Stimulated activated CD4-positive, alpha-beta T cell treated with anti-CD3 and anti-CD28 coated beads, TNF-alpha, amount 100 ng/mL, for 24 hours (primary cell): ENCODE measurements at places on chromosomes 6 and 20.

GRCh38 chr6:158706369-158706982 lies 56.6 kb downstream of the SYTL3 start:
- no peak for DNase-seq

DNA sequence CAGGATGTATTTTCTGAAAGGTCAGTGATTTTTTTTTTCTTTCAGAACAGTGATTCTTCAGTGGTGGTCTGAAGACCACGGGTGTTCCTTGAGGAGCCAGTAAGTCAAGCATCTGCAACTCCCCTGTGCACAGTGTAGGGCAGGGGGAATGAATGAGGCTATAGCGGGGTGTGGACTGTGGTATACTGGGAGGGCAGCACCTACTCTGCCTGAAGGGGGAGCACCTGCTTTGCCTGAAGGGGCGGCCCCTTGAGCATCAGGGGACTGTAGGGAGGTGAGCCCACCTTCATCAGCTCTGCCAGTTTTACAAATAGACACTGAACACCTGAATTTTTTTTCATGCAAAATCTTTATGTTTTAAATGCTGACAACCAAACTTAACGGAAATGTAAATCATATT lies 77.5 kb upstream of the RIPOR2 start:
- no peak for DNase-seq

GRCh38 chr6:136520517-136520916 lies 29.7 kb downstream of the MAP7 start:
- no peak for DNase-seq

DNA sequence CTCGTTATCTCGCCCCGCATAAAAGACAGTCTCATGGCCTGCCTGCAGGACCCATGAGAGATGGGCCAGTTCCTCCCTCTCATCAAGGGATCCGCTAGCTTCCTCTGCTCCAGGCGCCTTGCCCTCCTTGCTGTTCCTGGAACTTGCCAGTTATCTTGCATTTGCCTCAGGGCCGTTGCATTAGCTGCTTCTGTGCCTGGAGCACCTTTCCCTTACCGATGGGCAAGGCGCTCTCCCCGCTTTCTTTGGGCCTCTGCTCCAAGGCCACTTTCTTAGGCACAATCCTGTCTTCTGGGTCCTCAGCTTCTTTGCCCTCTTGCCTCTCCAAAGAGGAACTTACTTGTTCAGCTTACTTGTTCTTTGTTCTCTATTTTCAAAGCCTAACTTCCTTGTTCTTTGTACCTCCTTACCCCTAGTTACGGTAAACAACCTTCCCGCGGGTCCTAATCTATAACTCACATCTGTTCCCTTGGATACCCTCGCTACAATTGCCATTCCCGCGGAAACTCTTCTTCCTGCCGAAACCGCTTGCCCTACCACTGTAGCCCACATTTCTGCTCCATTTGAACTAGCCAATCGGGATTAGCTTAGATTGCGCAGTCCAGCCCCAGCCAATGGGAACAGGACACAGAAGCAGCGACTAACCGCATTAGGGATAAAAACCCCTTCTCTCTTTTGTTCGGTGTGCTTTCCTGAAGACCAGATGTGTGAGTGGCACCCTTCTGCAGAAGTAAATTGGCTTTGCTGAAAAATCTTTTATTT lies 887 bp upstream of the NSFL1C start:
- DNase-seq: no peak

- peak; percentile 38 for DNase-seq
Observed at GRCh38 chr20:46308258-46309157, at the start of gene CDH22. Gene CDH22 (minus strand): TSS chr20:46308498. CDS start chr20:46251294, 57,204 bp downstream.

- DNase-seq: no peak
Observed at GRCh38 chr6:133857696-133858095, 31.2 kb upstream of the TCF21 start.

DNA sequence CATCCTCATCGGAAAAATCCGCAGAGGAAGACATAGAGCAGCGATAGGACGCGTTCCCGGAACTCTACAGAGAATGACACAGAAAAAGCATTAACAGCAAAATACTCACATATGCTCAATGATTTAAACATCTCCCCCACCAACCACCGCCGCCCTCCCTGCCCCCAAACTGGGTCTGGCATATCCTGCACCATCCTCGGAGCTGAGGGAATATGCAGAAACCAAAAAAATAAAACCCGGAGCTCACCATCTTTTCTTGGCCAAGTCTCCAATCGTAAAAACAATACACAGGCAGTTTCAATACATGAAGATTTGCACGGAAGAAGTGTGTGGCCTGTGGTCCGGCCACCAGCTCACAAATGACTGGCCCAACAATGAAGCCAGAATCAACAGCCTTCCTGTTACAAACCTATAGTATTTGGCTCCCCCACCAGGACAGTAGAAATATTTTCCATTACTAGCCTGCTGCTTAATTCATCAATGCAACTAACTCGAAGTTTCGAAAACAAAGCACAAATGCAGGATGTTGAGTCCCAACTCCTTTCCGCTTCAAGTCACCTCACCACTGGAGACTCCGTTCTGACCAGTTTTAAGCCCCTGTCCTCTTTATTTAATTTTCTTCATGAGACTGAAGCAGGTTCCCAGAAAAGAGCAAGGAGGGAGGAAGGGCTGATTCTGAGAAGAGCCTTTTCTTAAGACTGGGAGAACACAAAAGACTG lies 103.2 kb upstream of the BEND6 start:
- no peak for DNase-seq

DNA sequence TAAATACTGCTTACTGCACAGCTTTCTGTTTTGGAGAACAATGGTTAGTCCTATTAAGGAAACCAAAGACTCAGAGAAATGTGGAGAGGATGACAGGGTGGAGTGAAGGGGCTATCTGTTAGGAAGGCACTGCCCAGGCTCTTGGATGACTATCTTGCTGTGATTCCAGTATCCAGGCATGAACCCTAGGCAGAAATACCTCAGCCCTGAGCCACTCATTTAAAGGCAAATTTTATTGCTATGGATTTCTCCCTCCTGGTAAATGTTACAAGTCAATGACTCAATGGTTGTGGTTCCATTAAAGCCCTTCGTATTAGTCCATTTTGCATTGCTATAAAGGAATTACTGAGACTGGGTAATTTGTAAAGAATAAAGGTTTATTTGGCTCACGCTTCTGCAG lies 25.9 kb downstream of the ADGRF4 start:
- no peak for DNase-seq

DNA sequence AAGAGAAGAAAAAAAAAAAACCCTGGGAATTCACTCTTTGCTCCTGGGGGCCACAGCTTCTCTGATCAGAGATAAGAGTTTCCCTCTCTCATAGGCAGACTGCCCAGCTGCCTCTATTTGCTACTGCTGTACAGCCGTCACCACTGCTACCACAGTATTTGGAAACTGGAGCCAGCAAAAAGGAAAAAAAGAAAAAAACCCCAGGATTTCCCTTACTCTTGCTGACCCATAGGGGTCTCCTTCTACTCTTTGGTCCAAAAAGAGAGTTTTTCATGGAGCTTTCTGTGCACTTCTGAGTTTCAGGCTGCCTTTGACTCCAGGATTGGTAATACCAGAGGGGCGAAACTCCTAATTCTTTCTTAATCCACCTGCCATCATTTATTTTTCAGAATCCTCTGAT lies 89.7 kb downstream of the MDGA1 start:
- no peak for DNase-seq

DNA sequence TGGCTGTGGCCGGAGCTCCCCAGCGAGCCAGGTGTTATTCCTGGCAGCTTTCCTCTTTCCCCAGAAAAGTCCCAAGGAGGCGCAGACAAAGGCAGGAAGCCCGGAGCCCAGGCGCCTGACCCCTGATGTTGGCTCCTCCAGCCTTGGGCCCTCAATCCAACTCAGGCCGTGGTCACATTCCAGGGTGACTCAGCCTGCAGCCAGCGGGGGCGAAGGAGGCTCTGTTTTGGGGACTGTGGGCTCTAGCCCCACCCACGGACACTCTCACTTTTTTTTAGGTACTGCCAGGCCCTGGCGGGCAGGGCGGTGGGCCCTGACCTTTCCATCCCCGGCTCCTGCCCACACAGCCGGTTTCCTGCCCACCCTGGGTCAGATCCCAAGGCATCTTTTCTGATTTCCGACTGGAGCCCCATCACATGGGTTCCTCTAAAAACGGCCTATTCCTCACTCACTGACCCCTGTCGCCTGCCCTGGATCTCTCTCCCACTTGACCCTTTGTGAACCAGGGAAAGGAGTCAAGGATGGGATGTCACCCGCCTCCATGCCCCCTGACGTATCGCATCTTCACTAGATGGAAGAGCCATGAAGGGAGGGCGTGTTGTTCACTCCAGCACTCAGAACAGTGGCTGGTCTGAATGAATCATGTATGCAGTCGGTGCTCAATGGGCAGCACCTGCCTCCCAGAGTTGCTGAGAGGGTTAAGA lies 5.5 kb downstream of the PTGIS start:
- DNase-seq: no peak

DNA sequence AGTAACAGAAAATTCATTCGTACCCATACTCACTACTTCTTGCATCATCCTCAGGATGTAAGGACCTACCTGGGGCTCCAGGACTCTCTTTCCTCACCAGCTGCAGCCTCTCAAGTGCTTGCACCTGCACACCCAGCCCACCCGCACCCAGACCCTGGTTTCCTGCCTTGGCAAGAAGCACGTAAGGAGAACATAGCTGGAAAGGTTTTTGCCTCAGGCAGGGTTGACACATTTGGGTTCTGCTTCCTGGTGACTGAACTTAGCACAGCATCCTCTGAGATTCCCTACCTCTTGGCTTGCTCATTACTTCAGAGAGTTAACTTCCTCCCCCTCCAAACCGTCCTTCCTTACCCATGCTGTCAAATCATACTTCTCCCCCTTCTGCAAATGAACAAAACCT lies 556.9 kb downstream of the CD83 start:
- DNase-seq: no peak

DNA sequence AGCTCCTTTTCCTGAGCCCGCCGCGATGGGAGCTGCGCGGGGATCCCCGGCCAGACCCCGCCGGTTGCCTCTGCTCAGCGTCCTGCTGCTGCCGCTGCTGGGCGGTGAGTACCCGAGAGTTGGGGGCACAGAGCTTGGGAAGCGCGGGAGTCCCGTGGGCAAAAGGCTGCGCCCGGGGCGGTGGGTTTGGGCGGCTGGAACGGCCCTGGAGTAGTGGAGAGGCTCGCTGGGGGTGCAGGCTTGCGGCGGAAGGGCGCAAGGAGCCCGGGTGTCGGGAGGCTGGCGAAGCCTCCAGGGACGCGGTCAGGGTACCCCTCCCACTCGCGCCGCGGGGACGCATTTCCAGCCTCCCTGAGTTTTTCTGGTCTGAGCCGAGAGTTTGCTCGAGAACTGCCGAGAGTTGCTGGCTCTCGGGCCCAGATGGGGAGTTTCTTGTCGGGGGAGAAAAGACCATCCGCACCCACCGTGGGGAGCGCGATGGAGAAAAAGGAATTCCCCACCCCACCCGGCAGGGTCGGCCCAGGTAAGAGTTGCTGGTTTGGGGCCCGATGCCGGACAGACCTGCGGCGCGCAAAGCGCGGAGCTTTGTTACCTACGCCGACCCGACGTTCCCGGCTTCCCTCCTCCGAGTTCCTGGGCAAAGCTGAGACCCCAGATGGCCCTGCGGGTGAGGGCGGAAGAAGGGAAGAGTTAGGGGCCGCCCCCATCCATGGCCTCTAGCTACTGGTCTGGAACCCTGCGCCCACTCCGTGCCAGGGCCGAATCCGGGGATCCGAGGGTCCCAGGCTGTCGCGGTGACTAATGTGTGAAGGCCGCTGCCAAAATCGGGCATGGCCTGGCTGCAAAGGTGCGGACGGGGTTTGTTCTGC lies 584 bp downstream of the PTK7 start:
- DNase-seq: no peak

DNA sequence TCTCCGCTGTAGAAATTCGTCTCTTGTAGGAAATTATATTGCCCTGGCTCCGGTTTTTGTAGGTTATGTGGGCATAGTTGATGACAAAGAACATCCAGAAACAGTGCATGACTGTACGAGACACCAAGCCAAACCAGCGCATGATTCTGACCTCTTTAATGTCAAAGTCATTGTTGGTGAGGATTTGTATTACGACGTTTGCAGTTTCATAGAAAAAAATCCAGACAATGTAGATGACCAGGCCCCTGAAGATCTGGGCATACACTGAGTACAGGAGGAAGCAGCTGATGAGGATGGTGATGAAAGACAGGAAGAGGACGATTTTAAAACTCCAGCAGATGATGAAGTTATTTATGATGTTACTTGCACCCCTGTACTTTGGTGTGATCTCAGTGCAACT lies 39.1 kb upstream of the TBC1D22B start:
- DNase-seq: no peak

DNA sequence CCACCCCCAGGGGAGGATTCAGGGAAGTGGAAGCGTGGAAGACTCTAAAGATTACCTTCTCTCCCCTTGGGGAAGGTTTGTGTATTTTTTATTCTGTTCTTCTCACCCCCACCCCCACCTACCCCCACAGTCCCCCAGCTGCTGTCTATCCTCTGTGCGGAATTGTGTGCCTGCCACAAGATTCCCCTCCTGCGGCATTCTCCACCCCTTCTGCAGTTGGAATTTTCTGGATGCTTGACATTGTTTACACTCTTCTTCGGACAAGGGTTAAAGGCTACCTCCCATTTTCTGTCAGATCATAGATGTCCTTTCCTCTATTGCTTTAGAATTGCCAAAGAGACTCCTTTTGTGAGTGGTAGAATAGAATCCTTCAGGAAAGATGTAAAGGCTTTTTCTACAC lies 60.4 kb upstream of the EDN3 start:
- no peak for DNase-seq

GRCh38 chr20:35042268-35042667 lies 50.3 kb downstream of the TRPC4AP start:
- DNase-seq: no peak

- no peak for DNase-seq
Observed at GRCh38 chr20:276620-277495, 13.7 kb downstream of the C20orf96 start.

- DNase-seq: no peak
Observed at GRCh38 chr6:21508753-21509152, 84.8 kb upstream of the SOX4 start.

DNA sequence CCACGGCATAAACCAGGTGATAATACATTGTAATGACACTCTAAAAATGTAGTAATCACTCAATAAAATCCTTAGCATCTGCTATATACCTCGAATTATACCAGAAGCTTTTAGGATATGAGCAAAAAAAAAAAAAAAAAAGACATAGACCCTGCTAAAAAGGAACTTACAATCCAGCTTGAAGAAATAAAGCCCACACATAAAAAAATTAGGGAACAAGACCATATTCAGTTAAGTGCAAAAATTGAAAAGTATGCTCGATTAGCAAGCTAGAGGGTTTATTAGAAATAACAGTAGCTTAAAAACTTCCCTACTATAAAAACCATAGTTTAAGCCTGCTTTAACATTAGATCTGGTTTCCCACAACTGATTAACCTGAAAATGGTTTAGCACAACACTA lies 135.6 kb downstream of the GMPR start:
- no peak for DNase-seq

DNA sequence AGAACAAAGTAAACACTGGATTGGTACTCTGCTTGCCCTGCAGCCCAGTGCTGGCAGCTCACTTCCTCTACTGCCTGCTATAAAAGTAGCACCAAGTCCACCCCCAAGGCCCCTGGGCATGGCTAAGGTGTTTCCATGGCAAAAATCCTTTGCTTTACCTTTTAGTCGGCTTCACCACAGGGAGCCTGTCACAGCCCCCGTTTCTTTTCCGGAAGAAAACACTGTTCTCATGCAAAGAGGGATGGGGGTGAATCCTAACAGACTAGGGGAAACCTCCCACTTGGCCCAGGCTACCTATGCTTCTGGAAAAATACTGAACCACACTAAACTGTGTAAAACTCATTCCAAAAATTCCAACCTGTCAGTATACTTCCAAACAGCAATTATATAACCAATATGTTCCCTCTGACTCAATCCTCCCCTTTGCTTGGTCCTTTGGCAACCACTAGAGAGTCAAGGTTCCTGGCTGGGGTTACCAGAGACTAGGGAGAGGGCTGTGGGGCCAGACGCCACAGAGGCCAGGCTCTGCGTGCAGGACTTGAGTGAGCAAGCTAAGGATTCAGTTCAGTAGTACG lies 16.1 kb downstream of the PPIL1 start:
- no peak for DNase-seq
